ENCODE measurements at places on chromosomes 3 and 15. TPM values are rescaled to one million over a fixed set of nuclear protein-coding genes. Genes with fewer than 3 reads are reported as not detected.

The CCDC33 gene
- total RNA-seq: 5.8 TPM

The UROC1 gene
- total RNA-seq: not detected

The C3orf80 gene
- total RNA-seq: 0.96 TPM

The ANXA2 gene
- 5,263 TPM for total RNA-seq

The ADAMTS9 gene
- 0.73 TPM for total RNA-seq

The NR1I2 gene
- not detected for total RNA-seq

The GNAT1 gene
- total RNA-seq: 0.48 TPM

The SPTSSB gene
- total RNA-seq: 0.06 TPM

The IFT57 gene
- 47.3 TPM for total RNA-seq

The GABRA5 gene
- total RNA-seq: 86.0 TPM

The HDC gene
- 0.05 TPM for total RNA-seq

The HHATL gene
- total RNA-seq: not detected

The RTP4 gene
- total RNA-seq: not detected

The TMEM39A gene
- 23.0 TPM for total RNA-seq

The AHSG gene
- total RNA-seq: 0.09 TPM

The ZNF385D gene
- not detected for total RNA-seq

The CCDC54 gene
- not detected for total RNA-seq

The ZIC1 gene
- 0.02 TPM for total RNA-seq

The PLD1 gene
- total RNA-seq: 8.1 TPM

The LRRC15 gene
- 0.25 TPM for total RNA-seq

The SLC24A5 gene
- total RNA-seq: not detected

The CHRNA5 gene
- 30.7 TPM for total RNA-seq

The CELSR3 gene
- 3.8 TPM for total RNA-seq

The IRAK2 gene
- total RNA-seq: 12.5 TPM

The CADM2 gene
- total RNA-seq: 0.27 TPM

The TGM5 gene
- total RNA-seq: not detected

The SH3GL3 gene
- total RNA-seq: 0.57 TPM

The ZPLD1 gene
- not detected for total RNA-seq

The GAP43 gene
- total RNA-seq: 0.09 TPM

The CACNA1D gene
- total RNA-seq: 1.0 TPM

The CPNE9 gene
- total RNA-seq: not detected

The LARP6 gene
- total RNA-seq: 71.1 TPM

The COL6A5 gene
- total RNA-seq: not detected

The ADCY5 gene
- 0.45 TPM for total RNA-seq

The HCLS1 gene
- not detected for total RNA-seq

The MINAR1 gene
- total RNA-seq: 0.59 TPM

The NPAP1 gene
- not detected for total RNA-seq

The ISL2 gene
- 3.5 TPM for total RNA-seq

All from A549 treated with dexamethasone at 1 μM for 4 hours (cell line).